ENCODE measurements at places on chromosomes 12 and 14.

DNA sequence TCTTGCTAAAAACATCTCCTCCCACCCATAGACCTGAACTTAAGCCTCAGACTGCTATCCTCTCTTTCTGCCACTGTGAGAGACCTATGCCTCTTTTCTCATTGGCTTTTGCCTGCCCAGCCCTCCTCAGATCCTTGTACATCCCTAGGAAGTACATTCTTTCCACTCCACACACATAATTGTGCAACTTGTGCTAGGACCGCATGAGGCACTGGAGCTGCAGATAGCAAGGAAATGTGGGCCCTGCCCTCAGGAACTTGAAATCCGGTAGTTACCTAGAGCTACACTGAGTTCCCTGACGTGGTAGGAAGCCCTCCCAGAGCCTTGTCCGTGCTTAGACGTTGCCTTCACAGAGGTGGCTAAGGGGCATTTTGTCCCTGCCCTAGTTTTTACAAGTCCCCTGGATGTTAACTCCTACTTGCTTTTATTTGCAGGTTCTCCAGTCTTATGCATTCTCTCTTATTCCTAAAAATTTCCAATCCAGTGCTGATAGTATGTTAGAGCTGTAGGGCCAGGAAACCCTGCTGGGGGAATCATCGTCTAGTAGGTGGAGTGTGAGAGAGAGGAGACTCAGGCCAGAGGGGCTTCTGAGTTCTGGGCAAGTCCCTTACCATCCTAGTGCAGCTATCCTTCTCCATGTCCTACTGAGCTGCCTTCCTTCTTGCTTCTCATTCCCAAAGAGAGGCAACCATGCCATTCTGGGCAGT lies 41.3 kb downstream of the NTF3 start:
- no peak for DNase-seq

DNA sequence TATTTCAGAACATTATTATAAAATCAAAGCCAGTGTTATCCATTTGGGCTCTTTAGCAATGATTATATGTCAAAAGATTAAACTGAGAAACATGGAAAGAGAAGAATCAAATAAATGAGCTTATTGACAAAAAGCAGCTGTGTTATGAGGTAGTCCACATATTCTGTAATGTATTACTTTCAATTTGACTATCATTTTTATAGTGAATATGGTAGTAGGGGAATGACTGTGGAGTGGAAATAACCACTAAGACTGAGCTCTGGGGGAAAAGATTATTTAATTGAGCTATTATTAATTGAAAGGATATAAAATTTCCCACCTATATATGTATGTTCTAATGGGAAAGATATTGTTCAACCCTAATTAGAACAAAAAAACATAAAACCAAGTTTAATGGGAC lies 381.3 kb downstream of the TMTC2 start:
- no peak for DNase-seq

DNA sequence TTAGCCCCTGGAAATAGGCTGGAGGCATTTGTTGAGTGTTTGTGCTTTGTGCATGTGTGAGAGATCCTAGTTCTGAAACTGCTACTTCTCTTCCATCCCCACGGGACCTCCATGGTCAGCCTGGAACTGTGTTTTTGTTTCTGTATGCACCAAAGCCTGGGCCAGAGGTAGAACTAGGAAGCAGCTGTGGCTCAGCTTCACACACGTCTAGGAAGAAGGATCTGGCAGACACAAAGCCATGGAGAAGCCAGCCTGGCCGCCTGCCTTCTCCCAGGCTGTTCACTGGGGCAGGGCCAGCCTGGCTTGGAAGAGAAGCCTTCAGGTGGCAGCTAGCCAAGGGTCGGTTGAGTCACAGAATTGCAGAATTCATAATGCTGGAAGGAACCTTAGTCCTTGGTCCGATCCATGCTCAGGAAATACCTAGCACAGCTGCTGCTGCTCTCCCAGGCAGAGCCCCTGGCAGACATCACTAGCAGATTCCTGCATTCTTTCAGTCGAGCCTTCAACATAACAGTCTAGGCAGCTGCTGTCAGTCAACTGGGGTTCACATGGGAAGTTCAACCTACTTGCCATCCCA lies 27.0 kb downstream of the RIN3 start:
- DNase-seq: no peak

- no peak for DNase-seq
Observed at GRCh38 chr12:105993766-105994555, 144.8 kb downstream of the NUAK1 start.

GRCh38 chr12:27969624-27970400 lies 2.7 kb downstream of the PTHLH start:
- peak; percentile 19 for DNase-seq

- no peak for DNase-seq
Observed at GRCh38 chr12:107779077-107779831, 4.8 kb downstream of the ASCL4 start.

GRCh38 chr12:80752464-80752863 lies 35.8 kb downstream of the MYF5 start:
- no peak for DNase-seq
